Urothelium cell line (cell line): ENCODE measurements at places on chromosomes 1 and 21.

DNA sequence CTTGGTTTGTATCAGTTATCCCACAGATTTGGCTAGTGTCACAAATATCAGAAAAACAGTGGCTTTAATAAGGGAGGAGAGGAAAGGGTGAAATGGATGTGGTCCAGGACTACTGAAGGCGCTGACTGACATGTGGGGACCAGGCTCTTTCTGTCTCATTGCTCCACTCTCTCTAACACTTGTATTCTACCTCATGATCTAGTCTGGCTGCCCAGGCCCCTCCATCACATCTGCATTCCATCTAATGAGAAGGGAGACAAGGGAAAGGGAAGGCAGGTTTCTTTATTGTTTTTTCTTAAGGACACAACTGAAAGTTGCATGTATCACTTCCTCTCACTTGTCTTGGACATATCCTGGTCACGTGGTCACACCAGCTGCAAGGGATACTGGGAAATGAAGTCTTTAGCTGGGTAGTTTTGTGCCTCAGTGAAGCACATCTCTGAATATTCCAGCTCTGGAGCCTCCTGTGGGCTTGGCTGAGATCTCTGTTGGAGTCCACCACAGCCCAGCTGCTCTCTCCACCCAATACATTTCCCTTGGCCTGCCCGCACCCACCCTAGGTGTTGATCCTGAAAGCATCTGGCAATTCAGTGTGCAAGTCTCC lies 42.0 kb upstream of the PADI2 start:
- DNase-seq: no peak

GRCh38 chr21:42556476-42556875 lies 42.8 kb downstream of the SLC37A1 start:
- DNase-seq: no peak

DNA sequence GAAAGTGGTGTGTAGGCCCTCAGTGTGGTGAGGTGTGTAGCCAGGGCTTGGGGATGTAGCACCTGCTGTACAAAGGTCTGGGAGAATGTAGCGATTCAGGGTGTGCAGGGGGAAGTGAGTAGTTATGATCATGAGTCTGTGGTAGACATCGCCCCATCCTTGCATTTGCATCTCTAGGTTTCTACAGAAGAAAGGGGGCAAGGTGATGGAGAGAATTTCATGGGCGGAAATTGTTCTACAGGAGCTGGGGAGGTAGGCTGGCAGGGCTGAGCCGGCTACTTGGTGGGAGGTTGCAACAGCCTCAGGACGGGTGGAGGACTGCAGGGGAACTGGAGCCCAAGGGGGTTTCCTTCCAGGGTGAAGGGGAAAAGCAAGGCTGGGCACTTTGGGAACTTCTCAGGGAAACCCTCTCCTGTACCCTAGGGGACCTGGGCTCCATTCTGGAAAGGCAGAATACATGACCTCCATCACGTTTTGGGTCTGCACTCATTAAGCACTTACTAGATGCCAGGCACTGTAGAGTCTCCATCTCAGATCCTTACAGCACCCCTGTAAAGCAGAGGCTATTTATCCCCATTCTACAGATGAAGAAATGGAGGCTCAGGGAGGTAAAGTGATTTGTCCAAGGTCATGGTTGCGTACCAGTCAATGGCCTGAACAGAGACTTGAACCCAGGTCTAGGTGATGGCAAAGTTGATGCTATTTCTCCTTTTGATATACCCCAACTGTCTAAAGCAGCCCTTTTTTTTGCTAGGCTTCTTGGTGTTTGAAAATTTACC lies 14.5 kb upstream of the TNFRSF1B start:
- DNase-seq: no peak

- DNase-seq: no peak
Observed at GRCh38 chr1:64843675-64844074, 98.8 kb downstream of the RAVER2 start.

GRCh38 chr1:20511518-20512428 lies 3.8 kb upstream of the MUL1 start:
- DNase-seq: no peak

GRCh38 chr1:152786077-152786476 lies at the start of gene LCE1E:
Gene LCE1E, plus strand, starts transcription at chr1:152786257. Its CDS starts 1,043 bp downstream, at chr1:152787300.
- no peak for DNase-seq

DNA sequence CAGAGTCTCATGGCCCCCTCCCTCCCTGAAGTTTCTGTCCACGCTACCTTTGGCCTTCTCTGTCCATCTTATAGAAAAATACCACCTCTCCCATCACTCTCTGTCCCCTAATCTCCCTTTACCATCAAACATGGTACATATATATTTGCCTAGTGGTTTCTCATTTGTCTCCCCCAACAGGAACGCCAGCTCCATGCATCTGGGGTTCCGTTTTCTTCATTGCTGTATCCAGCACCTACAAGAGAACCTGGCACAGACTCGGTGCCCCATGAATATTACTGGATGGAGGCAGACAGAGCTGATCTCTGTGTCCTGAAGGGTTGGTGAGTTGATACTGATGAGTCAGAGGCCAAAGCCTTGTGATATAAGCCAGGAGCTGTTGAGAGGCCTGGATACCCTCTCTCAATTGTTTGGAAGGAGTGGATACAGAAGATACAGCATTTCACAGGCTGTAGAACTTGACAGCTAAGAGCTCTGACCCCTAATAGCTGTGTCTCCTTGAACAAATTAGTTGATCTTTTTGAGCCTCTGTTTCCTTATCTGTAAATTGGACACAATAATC lies 21.9 kb downstream of the HEYL start:
- DNase-seq: no peak

- no peak for DNase-seq
Observed at GRCh38 chr1:10851024-10852013, 54.9 kb upstream of the CASZ1 start.

DNA sequence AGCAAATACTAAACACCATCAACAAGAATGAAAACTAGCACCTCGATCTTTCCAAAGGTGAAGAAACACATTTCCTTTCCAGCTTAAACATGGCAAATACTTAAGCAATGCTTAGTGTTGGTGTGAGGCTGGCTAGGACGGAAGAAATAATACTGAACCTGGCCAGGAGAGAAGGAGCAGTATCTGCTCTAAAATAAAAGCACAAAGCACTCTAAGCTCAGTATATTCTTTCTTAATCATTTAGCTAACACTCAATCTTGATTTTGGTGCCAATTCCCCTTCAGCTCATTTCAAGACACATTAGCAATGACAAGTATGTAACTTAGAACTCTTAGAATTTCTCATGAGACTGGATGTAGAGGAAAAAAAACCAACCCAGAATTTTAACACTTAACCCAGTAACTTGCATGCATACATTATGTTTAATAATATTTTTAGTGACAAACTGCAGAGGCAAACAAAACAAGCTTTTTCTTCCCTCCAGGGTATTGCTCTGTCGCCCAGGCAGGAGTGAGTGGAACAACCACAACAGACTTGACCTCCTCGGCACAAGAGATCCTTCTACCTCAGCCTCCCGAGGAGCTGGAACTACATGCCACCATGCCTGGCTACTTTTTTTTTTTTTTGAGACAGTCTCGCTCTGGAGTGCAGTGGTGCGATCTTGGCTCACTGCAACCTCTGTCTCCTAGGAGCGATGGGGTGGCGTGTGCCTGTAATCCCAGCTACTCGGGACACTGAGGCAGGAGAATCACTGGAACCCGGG lies 54.3 kb downstream of the DEGS1 start:
- DNase-seq: no peak

DNA sequence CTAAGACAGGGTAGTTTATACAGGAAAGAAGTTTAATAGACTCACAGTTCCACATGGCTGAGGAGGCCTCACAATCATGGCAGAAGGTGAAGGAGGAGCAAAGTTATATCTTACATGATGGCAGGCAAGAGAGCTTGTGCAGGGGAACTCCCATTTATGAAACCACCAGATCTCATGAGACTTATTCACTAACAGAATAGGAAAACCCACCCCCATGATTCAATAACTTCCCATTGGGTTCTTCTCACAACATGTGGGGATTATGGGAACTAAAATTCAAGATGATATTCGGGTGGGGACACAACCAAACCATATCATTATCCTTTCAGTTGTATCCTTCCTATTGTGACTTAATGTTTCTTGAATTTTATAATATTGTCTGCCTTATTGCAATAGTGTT lies 13.4 kb upstream of the DDAH1 start:
- no peak for DNase-seq

GRCh38 chr21:19999369-20000272 lies 998.6 kb upstream of the NCAM2 start:
- no peak for DNase-seq

GRCh38 chr21:16455978-16456377 lies 726.2 kb downstream of the USP25 start:
- no peak for DNase-seq

DNA sequence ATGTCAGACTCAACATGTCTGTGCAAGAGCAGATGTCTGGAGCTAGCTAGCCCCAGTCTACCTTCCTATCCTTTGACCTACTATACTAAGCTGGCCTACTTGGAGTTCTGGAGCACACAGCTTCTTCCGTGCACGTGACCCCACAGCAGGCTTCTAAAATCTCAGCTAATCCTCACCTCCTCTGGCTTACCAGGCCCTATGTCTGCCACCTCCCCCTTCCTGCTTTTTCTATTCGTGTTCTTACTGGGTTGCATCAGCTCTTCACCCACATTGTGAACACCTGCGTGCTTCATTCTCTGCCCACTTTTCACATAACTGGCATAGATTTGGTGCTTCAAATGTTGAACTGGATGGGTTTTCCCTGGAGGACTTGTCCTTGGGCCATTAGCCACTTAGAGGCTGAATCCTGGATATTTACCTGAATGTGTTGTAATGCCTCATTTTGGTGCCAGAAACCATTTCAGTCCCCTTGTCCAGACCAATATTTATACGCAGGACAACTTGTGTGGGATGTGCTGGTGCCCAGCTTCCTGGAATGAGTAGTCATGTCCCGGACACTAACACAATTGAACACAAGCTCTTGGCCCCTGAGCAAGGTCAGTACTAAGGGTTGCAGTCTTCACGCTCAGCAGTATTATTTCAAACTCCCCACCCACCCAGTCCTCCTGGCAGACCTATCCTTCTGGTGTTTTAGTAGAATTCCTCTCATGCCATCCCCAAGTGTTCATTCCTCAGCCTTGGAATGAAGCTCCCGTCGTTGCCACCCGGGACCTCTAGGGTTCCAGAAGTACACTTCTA lies 24.0 kb downstream of the TENT5C start:
- no peak for DNase-seq

DNA sequence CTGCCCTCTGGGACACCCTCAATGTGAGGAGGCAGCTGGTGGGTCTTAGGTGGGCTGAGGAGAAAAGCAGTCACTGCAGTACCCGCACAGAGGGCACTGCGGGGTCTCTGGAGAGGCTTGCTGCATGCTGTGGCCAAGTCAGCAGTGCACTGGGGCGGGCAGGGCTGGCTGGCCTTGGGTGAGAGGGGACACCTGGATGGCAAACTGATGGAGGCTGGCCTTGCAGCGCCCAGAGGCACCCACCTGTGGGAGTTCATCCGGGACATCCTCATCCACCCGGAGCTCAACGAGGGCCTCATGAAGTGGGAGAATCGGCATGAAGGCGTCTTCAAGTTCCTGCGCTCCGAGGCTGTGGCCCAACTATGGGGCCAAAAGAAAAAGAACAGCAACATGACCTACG lies 3.2 kb downstream of the ELF3 start:
- DNase-seq: no peak

GRCh38 chr1:233503366-233503954 lies 110.4 kb upstream of the KCNK1 start:
- DNase-seq: no peak

- DNase-seq: no peak
Observed at GRCh38 chr21:16418642-16419041, 688.9 kb downstream of the USP25 start.

- no peak for DNase-seq
Observed at GRCh38 chr1:54273092-54273794, 73.3 kb downstream of the MRPL37 start.

GRCh38 chr1:161313554-161314200 lies 504 bp upstream of the SDHC start:
- no peak for DNase-seq

- no peak for DNase-seq
Observed at GRCh38 chr1:160789702-160790611, 6.0 kb upstream of the LY9 start.

- peak; percentile 61 for DNase-seq
Observed at GRCh38 chr1:117067533-117068370, 7.6 kb downstream of the TTF2 start.

DNA sequence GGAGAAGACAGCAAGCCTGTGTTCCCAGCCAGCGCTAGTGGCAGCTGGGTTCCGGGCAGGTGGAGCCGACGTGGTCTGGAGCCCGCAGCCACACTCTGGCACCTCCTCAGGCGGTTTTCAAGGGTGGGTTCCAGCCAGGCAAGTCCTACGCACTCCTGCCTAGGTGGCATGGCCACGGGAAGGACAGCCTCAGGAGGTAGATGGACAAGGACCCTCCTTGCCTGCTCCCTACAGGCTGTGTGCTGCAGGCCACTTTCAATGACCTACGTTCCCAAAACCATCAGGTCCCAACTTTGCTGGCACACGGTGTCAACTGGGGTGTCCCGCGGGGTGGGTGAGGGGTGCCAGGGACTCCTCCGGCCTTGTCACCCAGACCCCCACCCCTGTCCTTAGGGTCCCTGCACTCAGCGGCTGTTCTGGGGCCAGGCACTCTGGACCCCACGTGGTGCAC lies 6.7 kb upstream of the PTGER3 start:
- DNase-seq: no peak

DNA sequence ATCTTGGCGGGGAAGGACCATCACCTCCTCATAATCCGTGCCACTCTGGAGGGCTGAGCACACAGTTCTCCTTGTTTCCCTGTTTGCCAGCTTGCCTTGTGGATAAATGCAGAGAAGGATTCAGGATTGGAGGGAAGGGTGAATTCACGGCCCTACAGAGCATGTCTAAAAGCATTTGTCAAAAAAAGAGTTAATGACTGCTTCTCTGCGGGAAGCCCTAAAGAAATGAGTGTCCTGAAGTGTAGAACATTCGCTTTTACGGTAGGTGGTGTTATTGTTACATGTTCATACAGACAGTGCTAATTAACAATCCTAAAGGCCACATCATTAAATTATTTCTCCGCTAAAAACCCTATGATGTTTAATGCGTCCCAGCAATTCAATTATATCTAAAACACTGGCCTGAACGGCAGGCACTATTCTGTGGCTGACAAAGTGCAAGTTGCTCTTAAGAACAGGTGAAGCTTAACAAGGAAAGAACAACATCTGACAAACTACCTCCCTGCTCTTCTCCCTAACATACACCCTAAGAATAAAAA lies 112.3 kb upstream of the NFIA start:
- peak; percentile 36 for DNase-seq

GRCh38 chr1:201792534-201793305 lies 36.2 kb upstream of the IPO9 start:
- peak; percentile 82 for DNase-seq

DNA sequence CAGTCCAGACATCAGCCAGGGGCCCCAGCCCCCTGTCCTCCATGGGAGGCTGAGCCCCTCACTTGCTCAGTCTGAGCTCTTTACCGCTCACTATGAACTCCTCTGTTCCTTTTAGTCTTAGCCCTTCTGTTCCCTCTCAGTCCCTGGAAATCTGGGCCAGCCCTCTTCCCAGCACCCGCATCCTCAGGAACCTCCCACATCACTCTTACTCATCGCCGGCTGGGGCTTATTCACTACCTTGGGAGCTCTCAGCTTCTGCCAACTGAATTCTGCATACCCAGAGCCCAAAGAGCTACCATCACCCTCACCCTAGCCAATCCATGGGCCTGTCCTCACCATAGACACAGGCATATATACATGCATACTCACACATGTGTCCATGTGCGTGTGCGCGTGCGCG lies 11.5 kb downstream of the KNCN start:
- peak; percentile 59 for DNase-seq
